ENCODE measurements at places on chromosomes 2 and 18.
A peak's percentile ranks its signal among the peaks of the same experiment; 100 is the strongest.

DNA sequence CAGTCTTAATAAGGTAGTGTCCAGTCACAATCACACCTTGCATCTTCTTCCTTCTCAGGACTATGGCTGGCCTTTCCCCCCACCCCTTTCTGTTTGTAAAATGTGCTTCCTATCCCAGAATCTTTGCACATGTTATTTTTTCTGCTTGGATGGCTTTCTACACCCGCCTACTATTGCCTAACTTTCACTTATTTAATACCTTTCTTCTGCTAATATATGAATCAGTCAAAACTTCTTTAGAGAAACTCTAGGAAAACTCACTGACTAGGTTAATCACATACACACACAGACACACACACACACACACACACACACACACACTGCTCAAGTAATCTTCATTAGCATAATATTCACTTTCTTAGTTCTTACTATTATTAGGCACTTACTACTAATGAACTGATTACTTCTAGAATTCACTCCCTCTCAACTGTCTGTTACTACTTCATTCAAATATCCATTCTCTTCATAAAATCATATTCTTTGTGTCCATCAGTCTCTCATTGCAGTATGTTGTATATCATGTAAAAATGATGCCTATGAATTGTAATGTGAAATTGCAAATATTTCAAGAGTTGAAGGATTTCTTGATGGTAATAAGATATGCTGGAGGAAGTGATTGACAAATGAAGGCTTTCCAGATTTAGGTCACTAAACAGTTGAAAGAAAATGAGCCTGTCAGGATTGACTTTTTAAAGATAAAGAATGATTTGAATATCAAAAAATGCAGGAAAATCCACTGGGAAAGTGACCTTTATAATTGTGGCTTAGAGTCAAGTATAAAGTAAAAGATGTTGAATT lies 51.2 kb downstream of the CLIP4 start:
- no peak for DNase-seq

DNA sequence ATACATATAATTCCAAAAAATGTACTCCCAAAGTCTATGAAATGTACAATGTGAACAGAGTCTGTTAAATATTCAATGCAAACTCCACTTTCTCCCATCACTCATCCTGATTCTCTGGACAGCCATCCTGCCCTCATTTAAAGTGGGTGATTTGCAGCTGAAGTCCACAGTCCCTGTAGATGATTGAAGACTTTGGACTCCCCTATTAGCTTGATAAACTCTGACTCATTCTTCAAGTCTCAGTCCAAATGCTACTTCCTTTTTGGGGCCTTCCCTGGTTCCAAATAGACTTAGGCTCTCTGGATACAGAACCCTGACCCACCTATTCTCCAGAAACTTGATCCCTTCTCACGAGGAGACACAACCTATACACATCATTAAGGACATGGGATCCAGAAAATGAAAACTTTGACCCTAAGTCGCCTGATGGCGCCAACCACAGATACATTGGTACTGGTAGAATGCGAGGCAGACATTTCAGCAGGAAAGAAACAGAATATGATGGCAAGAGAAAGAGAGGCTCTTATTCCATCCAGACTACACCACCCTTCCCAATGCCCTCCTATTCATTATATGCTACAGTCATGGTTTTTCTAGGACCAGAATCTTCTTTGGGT lies 122.7 kb downstream of the VIT start:
- DNase-seq = no peak

GRCh38 chr2:166344286-166345113 lies 31.2 kb downstream of the SCN9A start:
- no peak for DNase-seq

DNA sequence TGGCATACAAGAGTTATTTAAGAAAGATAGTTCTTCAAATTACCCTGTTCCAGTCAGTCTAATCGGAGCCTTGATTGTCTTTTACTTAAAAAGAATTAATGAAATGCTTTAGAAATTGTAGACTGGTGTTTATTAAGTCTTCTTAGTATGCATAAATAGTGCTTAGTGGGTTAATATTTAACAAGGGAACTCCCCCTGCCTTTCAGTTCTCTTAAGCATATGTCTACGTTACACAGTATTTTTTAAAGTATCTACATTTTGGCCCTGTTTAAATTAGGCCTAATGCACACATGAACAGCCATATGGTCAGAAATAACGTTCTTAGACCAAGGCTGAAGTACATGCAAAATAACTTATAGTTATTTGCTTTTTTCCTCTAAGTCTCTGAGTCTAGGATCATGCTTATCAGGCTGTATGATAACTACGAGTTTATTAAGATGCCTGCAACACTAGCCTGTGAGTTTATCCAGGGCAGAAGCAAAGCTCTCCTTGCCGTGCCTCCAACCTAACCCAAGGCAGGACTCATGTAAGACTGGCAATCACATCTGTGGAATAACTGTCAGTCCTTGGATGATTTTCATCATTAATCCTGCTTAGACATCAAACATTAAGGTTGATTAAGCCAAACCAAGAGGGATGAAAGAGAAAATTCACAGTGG lies 6.7 kb downstream of the BCL2 start:
- no peak for DNase-seq

DNA sequence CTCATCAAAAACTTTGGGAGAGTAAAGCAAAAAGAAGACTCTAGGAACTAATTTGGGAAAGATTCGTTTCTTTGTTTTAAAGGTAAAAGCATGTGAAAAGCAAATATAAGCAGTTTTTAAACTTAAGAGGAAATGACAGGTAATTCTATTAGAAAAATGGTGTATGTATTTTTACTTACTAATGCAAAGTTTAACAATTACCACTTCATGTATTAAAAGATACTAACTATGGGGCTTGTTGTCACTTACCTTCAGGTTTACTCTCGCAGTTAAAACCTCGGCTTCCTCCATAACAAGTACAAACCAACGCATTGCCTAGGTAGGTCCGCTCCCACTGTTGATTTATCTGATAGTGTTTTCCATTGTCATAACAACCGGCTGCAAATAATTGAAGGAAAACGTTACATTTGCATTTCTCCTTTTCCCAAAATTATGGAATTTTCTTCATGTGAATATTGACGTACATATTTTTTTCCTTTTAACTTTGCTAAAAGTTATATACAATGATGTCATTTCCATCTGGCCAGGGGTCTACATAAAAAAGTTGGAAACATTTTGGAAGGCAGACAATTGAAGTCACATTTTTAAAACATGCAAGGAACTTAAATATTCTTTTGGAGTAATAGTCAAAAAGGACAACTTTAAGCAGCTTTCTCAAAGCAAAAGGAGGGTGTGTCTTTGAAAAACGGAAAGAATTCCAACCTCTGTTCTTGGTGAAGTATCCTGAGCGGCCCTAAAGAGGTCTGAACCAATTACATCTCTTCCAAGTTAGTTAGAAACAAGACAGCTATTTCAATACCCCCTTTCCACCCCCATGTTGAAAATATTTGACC lies 1.2 kb downstream of the FN1 start:
- DNase-seq = no peak

DNA sequence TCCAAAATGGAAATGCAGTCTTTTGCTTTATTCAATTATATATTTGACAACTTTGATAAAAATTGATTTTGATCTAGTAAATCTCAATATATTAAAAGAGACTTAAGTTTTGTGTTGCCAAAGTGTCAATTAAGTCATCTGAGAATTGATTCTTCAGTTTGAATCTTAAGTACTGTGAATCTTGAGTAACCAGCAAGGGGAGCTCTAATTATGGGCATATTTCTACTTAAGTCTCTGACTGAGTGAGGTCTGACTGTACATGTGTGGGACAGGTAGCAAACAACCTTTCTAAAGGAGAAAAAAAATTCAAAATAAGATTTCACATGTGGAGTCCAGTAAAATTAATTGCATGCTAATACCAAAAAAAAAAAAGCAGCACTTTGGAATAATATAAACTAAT lies 503.7 kb upstream of the SLC8A1 start:
- DNase-seq = no peak

- DNase-seq = peak; percentile 80
These were observed 107.4 kb downstream of the CPO start for GRCh38 chr2:207046724-207047123.

DNA sequence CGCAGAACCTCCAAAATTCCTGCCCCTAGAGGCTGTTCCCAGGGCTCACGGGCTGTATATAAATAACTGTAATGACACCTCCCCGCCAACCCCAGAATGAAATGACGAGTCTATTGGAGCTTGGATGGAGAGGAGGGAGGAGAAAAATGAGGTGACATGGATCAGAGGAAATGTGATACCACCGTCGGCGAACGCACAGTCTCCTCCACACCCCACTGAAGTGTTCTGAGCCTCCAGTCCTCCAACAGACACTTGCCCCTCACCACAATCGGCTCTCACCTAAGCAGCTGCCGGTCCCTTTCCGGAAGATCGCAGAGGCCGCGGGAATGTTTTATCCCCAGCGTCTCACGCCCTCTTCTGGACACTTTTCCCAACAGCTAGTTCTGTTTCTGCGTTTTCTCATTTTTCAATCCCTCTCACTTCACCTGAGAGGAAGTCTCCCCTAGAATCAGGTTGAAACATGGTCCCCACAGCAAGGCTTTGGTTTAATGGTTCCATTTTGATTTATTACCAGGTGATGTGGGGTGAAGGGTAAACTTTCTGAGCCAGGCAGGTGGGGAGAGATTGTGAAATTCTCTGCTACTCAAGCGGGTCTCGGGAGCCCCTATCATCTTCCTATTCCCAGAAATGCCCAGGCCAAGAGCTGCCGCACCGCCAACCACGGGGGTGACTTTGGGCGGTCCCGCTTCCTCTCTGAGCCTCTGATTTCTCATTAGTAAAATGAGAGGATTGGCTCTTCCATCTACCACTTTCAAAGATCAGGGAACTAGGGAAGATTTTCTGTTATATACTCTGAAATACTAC lies 9.1 kb upstream of the MYO5B start:
- peak; percentile 55 for DNase-seq

GRCh38 chr18:35451032-35451431 lies 46.7 kb downstream of the INO80C start:
- DNase-seq = no peak

GRCh38 chr2:66426244-66427111 lies 8.4 kb upstream of the MEIS1 start:
- no peak for DNase-seq

GRCh38 chr2:20571231-20571630 lies 79.7 kb downstream of the HS1BP3 start:
- DNase-seq = no peak

GRCh38 chr2:46010925-46011490 lies 286.2 kb upstream of the EPAS1 start:
- DNase-seq = peak; percentile 48

GRCh38 chr2:105868060-105868459 lies 123.3 kb downstream of the NCK2 start:
- no peak for DNase-seq

DNA sequence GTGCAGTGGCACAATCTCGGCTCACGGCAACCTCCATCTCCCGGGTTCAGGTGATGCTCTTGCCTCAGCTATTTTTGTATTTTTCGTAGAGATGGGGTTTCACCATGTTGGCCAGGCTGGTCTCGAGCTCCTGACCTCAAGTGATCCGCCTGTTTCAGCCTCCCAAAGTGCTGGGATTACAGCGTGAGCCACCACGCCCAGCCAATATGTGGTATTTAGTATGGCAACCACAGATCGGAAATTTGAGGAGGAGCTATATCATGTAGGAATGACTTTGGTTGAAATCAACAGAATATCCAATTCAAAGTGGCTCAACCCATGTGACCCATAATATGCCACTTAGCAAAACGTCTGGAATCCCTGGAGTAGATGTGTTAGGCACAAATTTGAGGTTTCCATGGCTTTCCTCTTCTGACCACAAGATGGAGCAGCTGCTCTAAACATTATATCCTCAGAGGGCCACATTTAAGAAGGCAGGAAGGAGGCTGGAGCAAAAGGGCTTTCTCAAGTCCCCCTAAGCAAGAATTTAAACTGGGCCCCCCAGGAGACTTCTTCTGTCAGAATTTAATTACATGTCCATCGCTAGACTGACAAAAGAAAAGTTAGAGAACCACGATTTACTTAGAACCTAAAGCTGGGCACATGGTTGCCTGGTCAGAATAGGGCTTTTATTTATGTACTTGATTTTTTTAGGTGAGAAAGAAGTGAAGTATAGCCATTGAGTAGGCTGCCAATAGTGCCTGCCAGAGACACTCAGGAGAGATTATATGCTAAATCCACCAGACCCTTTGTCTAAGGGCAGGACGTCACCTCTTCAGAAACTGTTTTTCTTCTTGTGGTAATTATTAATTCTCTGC lies 49.6 kb upstream of the ITSN2 start:
- peak; percentile 81 for DNase-seq

GRCh38 chr2:191158193-191158592 lies 7.4 kb upstream of the STAT4 start:
- no peak for DNase-seq

- peak; percentile 56 for DNase-seq
These were observed 18.4 kb downstream of the PREPL start for GRCh38 chr2:44342854-44343253.

Measured in NCI-H2081 (cell line).